ENCODE measurements at places on chromosomes 13 and 19.
A peak's percentile ranks its signal among the peaks of the same experiment; 100 is the strongest.

GRCh38 chr19:49061445-49061844 is 3.2 kb downstream of the NTF4 start:
- DNase-seq, result no peak

DNA sequence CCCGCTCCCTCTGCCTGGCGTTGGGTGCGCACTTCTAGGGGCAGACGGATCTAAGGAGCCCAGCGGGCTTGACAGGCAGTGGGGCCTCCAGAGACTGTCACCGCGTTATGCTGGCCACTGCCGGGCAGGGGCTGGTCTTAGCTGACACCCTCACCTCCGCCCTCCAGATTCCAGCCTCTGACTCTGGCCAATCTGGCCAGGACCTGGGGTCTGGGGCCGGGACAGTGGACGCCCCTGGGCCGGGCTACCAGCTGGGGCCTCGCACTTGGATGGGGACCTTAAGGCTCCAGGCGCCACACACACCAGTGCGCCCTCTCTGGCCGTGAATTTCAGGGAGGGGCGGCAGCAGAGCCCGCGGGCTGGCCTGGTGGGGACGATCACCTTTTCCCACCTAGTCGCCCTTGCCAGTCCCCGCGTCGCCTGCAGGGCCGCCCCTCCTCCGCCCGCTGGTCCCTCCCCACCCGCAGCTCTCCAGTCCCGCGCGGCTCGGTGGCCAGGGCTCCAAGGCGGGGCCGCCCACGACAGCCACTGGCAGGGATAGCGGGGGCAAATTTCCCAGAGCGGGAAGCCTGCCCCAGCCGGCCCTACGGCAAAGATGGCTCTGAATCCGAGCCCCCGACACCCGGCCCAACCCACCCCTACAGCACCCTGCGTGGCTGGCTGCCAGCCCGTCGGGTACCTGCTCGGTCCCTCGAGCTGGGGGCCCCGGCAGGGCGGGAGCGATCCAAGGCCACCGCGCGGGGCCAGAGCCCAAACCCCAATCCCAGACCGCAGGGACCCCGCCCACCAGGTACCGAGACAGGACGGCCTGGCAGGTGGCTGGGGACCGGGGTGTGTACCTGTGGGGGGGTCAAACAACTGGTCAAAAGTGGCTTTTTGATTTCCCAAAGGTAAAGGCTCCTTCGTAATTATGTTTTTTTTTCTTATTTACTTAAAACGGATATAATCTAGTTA is 6.1 kb upstream of the ZNF98 start:
- peak; percentile 13 for DNase-seq

DNA sequence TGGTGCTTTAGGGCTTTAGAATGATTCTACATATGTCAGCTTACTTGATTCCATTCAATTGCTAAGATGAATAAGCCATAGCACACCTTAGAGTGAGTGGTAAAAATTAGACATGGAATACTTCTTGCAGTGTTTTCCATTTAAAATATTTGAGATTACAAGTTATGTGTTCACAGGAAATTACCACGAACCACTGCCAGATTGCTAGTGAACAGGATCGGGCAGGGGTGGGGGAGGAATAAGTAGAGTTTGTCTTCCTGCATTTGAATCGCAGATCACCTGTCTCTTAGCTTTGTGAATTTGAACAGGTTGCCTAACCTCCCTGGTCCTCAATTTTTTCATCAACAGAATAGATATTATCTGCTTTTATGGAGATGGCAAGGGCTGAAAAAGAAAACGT is 124.6 kb downstream of the GGACT start:
- DNase-seq, result no peak

DNA sequence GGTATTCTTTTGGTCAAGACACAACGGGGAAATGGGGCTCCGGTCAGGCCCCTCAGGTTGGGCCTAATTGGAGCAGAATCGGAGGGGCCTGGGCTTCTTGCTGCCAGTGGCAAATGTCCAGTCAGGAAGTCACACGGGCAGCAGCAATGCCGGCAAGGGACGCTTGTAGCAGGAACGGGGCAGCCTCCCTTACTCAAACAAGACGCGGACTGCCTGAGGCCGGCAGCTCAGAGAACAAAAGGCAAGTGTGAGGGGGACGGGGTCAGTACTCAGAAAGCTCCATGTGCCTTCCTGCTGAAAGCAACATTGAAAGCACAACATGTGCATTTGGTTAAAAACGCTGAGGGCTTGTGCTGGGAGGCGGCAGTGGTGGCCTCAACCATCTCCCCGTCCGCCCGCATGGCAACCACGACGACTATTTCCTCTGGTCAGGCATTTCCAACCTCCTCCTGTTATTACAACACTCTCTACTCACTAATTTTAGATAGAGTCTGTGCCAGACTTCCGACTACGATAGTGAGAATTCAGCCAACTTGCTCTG is 20.5 kb upstream of the RASA3 start:
- DNase-seq, result peak; percentile 23

DNA sequence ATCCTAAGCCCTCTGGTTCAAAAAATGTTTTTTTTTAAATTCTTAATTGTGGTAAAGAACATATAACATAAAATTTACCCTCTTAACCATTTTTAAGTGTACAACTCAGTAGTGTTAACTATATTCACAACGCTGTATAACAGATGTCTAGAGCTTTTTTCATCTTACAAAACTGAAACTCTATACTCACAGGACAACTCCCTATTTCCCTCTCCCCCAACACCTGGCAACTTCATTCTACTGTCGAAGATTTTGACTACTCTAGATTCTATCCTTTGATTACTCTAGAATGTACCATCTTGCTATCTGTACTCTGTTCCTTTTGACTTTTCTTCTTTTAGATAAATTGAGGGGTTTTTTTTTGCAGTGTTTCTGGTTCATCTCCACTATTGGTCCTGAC is 200.4 kb downstream of the KLF12 start:
- DNase-seq, result no peak

GRCh38 chr13:107360010-107360409 is 792.1 kb upstream of the ARGLU1 start:
- DNase-seq, result no peak

DNA sequence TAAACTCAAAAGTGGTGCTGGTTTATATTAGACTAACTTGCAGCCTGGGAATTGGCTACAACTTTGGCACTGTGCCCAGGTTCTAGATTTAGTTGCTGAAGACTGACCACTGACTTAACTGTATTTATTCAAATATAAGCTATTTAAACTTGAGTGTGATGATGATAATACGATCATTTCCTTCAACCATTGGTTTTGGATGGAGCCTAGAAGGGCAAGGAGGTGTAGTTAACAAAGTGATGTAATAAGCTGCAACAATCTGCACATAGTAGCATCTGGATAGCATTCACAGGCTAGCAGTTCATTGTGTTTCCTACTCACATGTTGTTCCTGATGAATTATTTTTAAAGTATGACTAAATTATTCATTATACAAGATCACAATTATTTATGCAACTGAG is 55.2 kb upstream of the DACH1 start:
- DNase-seq, result peak; percentile 48

DNA sequence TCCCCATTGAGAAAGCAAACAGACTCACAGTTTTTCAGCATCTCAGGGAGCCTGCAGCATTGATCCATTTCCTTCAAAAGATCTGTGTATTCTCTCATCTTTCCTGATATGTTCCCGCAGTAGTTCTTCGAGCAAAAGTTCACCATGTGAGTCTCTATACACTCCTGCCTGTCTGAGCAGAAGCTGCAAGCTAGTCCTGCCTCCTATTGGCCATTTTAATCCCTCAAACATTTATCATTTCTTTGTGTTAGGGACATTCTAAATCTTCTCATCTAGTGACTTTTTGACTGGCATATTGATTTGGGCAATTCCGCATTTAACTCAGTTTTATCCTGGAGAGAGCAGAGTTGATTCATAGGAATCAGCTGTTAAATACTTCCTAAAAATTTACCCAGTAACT is 660.4 kb upstream of the KLF12 start:
- no peak for DNase-seq

DNA sequence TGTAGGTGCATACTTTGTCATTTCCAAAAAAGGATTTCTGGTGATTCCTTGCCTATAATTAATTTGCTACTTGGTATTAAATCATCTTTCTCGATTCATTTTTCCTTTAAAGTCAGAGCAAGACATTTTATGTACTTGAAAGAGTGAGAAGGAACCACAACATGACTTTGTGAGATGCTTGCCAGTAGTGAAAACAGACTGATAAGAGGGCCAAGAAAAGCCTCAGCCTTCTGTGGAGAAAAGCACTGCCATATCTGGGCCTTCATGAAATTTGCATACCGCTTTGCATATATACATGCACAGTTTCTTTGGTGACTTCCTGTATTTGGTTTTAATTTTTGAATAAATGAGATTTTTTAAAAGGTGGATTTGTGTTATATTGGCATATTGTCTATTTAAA is 128.4 kb downstream of the CDK8 start:
- DNase-seq, result no peak

DNA sequence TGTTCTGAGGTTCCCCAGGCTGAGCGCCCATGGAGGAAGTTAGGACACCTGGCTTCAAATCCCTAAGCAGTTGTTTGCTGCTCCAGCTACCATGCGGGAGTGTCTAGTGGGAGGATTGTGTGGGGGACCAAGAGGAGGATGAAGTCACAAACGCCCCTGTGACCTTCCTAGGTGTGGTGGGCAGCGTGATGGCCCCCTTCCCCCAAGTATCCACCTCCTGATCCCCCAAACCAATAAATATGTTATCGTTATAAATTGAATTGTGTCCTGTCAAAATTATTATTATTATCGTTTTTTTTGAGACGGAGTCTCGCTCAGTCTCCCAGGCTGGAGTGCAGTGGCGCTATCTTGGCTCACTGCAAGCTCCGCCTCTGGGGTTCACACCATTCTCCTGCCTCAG is at the start of gene SLC25A41:
Gene SLC25A41 (minus strand): TSS at position 101 of the 400 bp plus-strand sequence. CDS start 70 bp downstream, at position 31.
- no peak for DNase-seq

DNA sequence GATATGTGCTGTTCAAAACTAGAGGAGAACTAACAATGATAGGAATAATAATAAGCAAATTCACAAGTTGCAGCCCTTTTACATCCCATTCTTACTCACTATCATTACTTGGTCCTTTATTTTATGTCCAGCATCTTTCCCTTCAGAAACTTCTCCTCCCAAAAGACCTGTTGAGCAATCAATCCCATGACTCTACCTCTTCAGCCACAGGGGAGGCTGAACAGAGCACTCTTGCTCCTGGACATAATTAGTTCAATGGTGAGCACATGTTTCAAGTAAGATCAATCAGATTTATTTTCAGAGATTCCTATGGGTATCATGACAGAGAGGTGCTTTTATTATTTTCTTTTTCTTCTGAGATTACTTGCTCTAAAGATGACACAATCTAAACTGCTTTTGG is 260.0 kb downstream of the COG6 start:
- DNase-seq, result no peak

DNA sequence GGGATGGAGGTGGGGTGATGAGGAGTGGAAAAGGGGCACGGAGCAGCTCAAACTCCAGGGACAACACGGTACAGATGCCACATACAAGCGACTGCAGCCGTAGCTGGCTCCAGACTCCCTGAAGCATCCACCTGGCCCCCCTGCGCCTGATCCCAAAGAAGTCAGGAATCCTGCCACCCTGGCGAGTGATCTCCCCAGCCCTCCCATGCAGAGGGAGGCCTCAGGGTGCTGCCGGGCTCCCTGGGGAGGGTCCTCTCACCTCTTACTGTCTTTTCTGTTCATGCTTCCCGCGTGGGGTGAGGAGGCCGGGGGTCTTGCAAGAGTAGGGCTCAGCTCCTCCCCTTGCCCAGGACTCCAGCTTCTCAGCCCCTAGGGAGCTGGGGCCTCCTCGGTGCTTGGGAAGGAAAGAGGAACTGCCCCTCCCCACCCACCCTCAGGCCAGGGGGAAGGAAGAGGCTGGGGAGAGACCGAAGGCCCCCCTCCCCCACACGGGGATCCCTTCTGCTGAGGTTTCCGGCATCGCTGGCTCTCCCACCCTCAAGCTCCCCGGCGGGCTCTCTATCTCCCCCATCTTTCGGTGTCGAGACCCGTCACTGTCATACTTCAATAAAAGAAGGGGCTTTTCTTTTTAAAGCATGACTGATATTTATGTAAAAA is at the start of gene RASGRP4:
Gene RASGRP4 (minus strand): TSS at position 410 of the 657 bp plus-strand sequence. CDS start 128 bp downstream, at position 282.
- no peak for DNase-seq

DNA sequence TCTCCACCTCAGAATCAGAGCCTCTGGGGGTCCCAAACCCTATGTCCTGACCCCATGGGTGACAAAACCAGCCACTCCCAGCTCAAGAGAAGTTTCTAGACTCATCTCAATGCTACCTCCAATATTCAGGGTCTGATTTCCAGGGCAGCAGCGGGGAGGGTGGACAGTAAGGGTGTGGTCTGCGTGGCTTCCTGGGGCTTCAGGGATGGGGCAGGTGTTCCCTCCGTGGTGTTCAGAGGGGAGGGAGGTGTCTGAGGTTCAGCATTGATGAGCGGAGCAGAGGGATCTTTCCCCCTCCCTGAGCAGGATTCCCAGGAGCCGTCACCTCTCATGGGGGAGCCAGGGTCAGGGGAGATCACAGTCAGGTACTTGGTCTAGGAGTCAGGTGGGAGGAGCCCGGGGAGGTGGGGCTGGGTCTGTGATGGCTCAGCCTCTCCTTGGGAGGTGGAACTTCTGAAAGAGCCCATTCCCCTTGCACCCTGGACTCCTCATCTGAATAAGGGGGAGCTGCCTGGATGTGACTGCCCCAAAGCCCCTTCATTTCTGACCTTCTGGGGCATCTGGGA is 2.9 kb downstream of the LILRA2 start:
- DNase-seq, result no peak

GRCh38 chr19:38793177-38793576 is 4.2 kb downstream of the LGALS7B start:
- DNase-seq, result no peak

GRCh38 chr19:15264061-15264932 is 32.0 kb upstream of the EPHX3 start:
- peak; percentile 76 for DNase-seq

DNA sequence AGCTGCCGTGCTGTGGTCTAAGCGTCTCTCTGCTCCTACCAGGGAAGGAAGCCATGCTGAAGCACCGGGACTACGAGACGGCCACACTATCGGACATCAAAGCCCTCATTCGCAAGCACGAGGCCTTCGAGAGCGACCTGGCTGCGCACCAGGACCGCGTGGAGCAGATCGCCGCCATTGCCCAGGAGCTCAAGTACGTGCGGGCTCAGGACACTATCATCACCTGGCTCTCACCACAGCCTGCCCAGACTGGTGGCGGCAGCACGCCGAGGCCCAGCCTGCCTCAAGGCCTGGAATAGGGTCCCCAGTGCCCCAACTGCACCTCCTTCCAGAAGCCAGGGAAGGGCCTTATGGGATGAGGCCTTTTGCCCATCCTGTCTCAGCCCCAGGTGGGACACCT is 22.8 kb downstream of the CAPN12 start:
- no peak for DNase-seq

GRCh38 chr13:65881561-65882155 is 1348.5 kb downstream of the PCDH9 start:
- no peak for DNase-seq

- no peak for DNase-seq
Observed at GRCh38 chr13:111526922-111527321, 206.5 kb downstream of the TEX29 start.

- DNase-seq, result no peak
Observed at GRCh38 chr19:14003251-14004055, 2.7 kb downstream of the RFX1 start.

- DNase-seq, result no peak
Observed at GRCh38 chr19:35223084-35223790, 5.3 kb downstream of the FAM187B start.

GRCh38 chr19:46766569-46767317 is 20.5 kb upstream of the STRN4 start:
- no peak for DNase-seq

- DNase-seq, result peak; percentile 78
Observed at GRCh38 chr13:27374650-27375049, 49.8 kb upstream of the GTF3A start.

- peak; percentile 45 for DNase-seq
Observed at GRCh38 chr19:32253683-32254508, 91.5 kb upstream of the ZNF507 start.

Measured in lung (tissue), 17 donors.